ENCODE measurements at places on chromosomes 4 and X.

DNA sequence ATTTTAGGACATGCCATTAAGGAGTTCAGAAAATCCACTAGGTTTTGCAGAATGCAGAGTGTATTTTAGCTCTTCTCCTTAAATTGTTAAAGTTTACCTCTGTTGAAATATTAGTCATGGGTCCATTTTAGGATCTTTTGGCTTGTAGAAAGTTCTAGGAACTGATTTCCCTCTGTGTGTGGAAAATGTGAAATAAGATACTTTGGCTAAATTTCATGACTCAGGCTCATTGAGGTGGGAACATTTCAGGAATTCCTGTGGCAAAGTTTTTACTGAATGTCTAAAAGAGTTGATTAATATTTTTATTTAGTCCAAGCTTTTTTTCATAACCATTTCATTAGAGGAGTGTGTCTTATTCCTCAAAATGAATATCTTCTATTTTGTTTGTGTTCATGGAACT lies 7.0 kb downstream of the FHIP1A start:
- no peak for DNase-seq

DNA sequence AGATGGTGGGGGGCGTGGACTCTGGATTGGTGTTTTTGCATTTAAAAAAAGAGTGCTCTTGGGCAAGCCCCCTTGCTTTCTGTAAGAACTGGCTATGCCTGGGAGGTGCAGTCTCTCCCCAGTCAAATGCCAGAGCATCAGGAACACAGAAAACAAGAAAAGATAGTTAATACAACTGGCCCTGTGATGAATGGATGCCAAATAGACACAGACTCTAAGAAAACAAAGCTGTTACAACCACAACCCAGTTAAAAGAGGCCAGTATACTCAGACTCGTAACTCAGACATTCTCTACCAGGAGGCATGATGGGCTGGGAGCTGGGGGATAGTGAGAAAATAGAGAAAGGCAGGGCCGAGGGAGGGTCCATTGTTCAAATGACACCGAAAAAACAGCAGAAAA lies 32.5 kb upstream of the C1QTNF7 start:
- DNase-seq = no peak

GRCh38 chr4:59655996-59656395 lies 1544.1 kb upstream of the ADGRL3 start:
- no peak for DNase-seq

DNA sequence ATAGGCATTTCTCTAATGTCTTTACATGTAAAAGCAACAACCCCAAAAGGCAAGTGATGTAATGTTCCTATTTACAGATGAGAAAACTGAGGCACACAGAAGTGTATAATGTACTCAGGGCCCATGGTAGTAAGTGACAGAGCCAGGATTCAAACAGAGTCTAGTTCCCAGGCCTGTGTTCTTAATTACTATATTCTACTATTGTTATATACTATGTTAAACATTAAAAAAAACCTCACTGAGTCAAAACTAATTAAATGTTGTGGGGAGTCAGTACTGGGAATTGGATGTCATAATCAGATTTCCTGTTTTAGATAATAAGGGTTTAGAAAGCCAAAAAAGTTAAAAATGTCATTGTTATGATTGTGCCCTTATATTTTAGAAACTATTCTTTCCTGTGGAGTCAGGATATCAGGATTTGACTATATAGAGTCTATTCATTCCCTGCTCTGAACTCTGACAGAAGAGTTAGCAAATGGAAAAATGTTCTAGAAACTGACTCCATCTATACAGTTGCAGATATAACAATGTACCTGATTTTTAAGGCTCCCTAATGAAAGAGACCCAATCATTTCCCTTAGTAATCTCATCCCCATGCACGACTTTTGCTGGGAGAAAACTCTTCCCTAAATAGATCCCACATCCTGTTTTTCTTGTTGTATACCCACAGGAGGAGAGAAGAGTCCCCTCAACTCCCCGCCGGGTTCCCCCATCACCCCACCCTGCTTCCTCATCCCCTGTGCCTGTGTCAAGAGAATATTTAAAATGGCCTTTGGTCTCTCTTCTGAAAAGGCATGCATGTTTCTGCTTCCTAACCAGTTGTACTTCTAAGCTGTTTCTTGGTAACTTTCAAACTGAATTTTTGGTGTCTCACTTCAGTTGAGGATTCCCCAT lies 69.7 kb downstream of the REELD1 start:
- DNase-seq = peak; percentile 39

GRCh38 chrX:23799469-23800065 lies 16.6 kb downstream of the SAT1 start:
- peak; percentile 74 for DNase-seq

DNA sequence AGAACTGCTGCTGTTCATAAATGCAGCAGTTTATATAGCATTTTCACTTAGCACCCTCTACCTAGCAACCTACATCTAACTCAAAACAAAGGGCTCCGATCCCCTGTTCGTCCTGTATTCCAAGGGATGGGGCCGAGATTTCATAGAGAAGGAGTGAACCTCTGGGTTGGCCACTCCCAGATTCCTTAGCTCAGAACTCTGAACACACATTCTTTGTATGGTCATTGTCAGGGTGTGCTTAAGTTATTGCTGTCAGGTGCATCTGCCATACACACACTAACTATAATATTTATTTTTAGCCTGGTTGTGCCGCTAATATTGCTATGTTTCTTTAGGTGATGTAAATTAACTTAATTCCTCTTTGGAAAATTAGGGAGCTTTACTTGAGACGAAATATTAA lies 47.7 kb upstream of the AADAT start:
- DNase-seq = no peak

GRCh38 chr4:26223155-26223554 lies 97.7 kb upstream of the RBPJ start:
- DNase-seq = no peak

DNA sequence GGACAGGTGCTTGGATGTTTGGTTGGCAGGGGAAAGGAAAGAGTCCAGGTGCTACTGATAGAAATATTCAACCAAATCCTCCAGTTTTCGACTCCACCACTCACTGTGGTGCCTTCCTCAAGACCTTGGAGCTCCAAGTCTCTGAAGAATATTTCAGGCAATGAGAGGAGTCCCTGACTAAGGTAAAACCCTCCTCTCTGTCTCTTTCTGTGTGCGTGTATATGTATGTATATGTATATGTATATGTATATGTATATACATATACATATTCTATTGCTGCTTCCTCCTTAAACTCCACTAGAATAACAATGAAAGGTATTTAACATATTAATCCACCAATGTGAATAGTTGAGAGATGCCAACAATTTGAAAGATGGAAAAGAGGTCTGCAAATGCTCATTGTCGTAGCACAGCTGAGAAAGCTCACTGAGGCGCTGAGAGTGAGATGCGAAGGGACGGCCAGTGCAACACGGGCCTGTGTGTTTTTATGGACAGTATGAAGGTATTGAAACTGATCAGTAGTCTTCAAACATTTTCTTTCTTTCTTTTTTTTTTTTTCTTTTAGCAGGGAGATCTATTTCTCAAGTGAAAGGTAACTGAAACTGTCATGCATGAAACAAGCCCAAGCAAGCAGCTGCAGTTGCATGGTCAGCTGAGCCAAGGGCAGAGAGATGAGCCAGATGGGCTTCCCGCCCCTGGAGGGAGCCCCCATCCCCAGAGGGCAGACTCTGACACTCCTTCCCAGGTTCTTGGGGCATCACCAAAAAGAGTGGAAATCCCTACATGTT lies 41.1 kb upstream of the HS3ST1 start:
- no peak for DNase-seq

DNA sequence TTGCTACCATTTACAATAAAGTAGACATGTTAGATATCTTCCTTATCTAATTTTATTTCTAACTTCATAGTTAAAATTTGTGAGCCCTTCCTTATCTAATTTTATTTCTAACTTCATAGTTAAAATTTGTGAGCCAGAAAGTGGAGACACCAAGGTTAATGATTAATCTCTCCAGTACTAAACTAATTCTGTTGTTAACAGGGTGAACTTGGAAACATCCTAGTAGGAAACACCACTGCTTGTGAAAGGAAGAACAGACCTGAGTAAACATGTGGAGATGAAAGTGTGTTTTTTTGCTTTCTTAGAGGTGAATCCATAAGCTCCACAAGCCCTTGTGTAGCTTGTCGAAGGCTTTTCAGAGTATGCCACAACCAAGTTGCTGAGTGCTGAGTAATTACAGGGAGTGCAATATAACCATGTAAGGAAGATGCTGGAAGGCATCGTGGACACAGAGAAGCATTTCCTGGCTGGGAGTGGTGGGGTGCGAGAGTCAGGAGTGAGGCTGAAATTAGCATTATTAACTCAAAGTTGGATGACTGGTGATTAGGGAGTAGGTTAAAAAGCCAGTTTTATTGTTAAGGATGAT lies 118.6 kb upstream of the NEIL3 start:
- DNase-seq = no peak

DNA sequence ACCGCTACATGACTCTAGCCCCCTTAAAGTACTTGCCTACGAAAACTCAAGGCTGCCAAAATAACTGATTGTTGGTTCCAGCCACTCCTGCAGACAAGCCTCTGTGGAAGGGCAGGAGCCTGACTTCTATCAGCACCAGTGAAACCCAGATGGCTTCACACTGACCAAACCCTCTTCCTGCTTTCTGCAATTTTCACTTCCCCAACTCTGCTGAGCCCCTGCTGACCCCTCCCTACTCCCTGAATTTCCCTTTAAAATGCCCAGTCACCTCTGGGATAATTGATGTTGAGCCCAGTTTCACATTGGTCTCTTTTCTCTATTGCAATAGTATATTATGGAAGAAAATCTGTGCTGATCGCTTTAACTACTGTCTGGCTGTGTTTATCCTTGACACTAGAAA lies 61.6 kb upstream of the STS start:
- DNase-seq = peak; percentile 26

DNA sequence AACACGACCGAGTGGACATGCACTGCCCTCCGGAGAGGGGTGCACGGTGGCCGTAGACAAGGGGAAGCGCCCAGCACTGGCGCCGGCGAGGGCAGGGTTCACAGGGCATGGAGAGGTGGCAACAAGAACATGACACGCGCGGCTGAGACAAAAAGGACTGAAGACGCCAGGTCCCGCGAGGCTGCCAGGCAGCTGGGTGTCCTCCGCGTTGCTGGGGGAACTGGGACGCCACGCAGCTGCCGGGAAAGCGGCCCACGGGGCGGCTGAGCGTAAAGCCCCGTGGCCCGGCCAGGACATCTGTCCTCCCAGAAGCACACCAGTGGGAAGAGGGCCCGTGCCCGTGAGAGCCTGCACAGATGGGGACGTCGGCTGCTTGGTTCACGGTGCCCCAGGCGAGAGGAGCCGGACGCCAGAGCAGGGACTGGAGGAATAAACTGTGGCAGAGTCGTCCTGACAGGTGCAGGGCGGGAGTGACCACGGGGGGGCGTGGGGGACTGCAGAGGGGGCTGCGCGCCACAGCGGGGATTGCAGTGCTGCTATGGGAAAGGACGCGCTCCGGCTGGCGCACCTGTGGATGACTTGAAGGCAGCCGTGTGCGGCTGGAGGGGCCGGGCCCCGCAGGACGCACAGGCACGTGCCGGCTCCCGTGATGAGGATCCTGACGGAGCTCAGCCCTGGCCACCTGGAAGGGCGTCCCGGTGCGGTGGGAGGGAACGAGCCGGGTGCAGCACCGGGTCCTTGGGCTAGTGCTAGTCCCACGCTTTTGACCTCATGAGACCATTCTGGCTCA lies 32.1 kb upstream of the GTPBP6 start:
- DNase-seq = no peak

DNA sequence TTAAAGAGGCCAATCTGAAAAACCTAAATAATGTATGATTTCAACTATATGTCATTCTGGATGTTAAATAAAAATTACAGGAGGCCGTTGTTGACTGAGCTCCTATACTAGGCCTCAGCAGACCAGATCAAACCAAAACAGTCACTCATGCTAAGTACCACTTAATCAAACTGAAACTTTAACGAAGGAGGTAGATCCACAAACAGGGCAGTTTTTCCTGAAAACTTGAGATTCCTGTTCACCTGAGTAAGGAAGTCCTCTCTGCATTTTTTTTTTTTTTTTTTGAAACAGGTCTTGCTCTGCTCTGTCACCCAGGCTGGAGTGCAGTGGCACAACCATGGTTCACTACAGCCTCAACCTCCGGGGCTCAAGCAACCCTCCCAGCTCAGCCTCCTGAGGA lies 27.7 kb downstream of the MANBA start:
- no peak for DNase-seq

DNA sequence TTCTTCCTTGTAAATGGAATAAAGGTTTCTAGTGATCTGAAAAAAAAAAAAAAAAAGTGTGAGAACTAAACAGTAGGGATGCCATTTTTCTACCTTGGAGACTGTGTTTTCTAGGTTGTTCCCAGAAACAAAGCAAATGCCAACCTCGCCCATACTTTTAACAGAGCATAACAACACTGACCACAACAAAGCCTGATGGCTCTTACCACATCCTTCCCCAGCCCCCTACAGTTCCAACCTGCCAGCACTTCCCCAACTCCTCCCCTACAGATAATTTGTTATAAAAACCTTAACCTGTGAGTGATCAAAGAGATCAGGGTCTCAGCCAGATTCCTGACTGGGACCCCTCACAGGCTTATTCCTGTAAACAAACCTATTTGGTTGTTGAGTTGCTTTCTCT lies 940.0 kb downstream of the SH3BGRL start:
- DNase-seq = no peak

DNA sequence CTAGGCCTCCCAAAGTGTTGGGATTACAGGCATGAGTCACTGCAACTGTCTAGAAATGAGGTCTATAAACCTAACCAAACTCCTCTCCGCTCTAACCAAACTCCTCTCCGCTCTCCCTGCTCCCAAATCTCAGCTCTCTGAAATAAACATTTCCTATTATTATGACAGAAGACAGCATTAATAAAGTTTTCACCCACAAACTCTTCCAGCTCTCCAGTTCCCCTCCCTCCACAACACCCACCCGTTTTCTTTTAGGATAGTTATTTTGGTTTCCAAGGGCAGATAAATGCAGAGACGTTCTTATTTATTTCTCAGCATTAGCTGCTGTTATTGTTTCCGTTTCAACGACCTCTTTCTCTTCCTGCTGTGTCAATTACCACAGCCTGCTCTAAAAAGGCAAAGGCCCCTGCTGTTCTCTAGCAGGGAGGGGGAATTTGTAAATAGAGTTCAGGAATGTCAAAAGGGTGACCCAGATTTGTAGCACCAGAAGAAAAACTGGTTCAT lies 13.3 kb upstream of the SCD5 start:
- no peak for DNase-seq

GRCh38 chr4:14272206-14272605 lies 644.7 kb upstream of the BOD1L1 start:
- DNase-seq = no peak

DNA sequence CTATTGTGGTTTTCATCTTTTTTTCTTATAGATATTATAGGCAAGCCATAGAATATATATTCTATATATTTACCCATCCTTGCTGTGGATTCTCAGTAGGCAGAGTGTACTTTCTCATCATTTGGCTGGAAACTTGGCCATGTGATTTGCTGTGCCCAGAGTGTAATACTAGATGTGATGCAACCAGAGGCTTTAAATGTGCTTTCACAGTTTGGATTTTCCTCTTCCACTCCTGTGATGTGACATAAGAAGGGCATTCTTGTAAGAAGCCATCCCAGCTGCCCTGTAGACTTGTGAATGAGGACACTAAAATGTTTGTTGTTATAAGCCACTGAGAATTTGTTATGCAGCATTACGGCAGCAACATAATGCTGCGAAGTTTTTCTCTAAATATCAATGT lies 10.4 kb upstream of the HPGDS start:
- DNase-seq = peak; percentile 88
